ENCODE measurements at places on chromosomes 16 and 17.

DNA sequence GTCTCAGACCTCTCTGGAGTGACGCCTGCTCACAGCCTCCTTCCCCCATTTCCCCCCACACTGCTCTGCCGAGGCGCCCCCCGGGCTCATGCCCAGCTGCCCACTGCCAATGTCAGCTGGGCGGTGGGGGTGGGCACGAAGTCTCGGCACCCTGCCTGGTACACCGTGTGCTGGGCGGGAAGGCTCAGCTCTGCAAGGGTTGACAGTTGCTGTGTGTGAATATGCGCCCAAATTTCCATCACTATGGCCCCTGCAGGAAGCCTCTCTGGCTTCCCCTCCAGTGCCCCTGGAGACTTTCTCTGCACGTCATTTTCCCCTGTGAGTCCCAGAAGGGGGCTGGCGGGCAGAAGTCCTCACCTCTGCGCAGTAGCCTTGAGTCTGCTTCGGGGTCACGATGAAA, 11.6 kb upstream of the CAMKK1 start:
- peak overlapping the region; percentile 36 for H3K27ac ChIP-seq
- H3K36me3 ChIP-seq, result no peaks in the 10 kb centered on the region
- no peaks in the 10 kb centered on the region for H3K27me3 ChIP-seq
- peak; percentile 46 for DNase-seq
- peaks cover 14% of the 10 kb centered on the region for H3K4me1 ChIP-seq
- H3K4me3 ChIP-seq, result no peak overlapping the region

DNA sequence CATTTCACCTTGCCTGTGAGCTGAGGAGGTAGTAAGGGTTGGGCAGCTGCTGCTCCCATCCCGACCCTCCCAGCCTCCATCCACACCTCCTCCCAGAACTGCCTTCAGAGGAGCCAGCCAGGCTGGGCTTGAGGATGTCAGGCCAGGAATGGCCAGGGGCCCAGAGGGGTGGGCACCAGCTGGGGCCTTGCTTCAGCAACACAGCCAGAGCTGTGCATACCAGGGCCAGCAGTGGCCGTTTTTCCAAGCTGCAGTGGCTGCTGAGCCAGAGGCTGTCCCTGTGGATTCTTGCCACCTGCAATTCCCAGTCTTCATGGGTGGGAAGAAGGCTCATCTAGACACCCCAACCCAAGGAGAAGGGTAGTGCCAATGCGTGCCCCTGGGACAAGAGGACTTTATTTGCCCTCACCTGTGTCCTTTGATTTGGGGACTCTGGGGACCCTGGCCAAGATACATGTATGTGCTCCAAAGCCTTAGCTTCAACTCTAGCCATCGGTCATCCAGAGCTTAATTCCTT, 153.4 kb upstream of the SDK2 start:
- no peaks in the 10 kb centered on the region for H3K4me1 ChIP-seq
- peaks cover 53% of the 10 kb centered on the region for H3K27me3 ChIP-seq
- no peak overlapping the region for H3K4me3 ChIP-seq
- no peak for DNase-seq

- H3K27ac ChIP-seq, result peak overlapping the region; percentile 100
- H3K36me3 ChIP-seq, result no peaks in the 10 kb centered on the region
- H3K4me1 ChIP-seq, result peaks cover 93% of the 10 kb centered on the region
- peak; percentile 76 for DNase-seq
- peak overlapping the region; percentile 87 for H3K4me3 ChIP-seq
Observed at GRCh38 chr17:40326014-40326831, 17.2 kb downstream of the RARA start.

- DNase-seq, result no peak
- no peaks in the 10 kb centered on the region for H3K36me3 ChIP-seq
- no peak overlapping the region for H3K4me3 ChIP-seq
- H3K4me1 ChIP-seq, result no peaks in the 10 kb centered on the region
- H3K27ac ChIP-seq, result no peak overlapping the region
Observed at GRCh38 chr17:7961421-7961820, 29.4 kb downstream of the CNTROB start.

DNA sequence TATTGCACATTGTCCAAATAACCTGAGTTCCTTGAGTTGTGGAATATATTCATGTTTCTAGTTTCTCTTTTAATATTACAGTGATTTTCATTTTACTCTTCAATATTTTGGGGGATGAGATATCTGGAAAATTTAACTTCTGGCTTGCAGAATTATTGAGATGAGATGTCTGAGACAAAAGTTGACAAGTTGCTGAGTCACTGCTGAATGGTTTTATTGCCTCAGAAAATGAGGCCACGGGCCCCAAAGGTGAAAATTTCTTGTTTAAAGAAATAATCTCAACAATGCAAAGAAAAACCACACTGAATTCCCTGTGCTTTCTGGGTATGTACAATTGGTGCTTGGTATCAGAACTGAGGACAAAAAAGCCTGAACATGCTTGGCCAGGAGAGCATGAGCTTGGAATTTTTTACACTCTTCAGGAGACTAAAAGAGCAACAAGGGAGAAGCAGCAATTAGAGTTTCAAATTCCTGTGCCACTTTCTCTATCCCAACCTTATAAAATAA, 129.2 kb upstream of the TOM1L1 start:
- no peaks in the 10 kb centered on the region for H3K36me3 ChIP-seq
- no peaks in the 10 kb centered on the region for H3K27me3 ChIP-seq
- no peak for DNase-seq

DNA sequence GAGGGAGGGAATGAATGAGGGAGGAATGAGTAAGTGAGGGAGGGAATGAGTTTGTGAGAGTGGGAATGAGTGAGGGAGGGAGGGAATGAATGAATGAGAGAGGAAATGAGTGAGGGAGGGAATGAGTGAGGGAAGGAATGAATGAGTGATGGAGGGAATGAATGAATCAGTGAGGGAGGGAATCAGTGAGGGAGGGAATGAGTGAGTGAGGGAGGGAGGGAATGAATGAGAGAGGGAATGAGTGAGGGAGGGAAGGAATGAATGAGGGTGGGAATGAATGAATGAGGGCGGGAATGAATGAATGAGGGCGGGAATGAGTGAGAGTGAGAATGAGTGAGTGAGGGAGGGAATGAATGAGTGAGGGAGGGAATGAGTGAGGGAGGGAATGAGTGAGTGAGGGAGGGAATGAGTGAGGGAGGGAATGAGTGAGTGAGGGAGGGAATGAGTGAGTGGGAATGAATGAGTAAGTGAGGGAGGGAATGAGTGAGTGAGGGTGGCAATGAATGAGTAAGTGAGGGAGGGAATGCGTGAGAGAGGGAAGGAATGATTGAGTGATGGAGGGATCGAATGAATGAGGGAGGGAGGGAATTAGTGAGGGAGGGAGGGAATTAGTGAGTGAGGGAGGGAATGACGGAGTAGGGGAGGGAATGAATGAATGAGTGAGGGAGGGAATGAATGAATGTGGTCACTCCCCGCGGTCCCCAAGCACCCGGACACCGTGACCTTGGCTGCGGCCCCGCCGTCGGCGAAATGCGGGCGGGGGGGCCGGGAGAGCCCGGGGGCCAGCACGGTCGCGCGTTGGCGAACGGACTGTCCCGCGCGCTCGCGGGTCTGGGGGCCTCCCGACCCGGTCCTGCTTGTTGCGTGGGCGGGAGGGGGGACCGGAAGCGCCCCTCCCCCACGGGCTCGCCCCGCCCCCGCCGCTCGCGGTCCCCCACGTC, 1.1 kb upstream of the UBE2I start:
- H3K27me3 ChIP-seq, result no peaks in the 10 kb centered on the region
- peak overlapping the region; percentile 100 for H3K27ac ChIP-seq
- no peak for DNase-seq
- H3K4me3 ChIP-seq, result peak overlapping the region; percentile 94
